ENCODE measurements at places on chromosomes 13 and 19.

DNA sequence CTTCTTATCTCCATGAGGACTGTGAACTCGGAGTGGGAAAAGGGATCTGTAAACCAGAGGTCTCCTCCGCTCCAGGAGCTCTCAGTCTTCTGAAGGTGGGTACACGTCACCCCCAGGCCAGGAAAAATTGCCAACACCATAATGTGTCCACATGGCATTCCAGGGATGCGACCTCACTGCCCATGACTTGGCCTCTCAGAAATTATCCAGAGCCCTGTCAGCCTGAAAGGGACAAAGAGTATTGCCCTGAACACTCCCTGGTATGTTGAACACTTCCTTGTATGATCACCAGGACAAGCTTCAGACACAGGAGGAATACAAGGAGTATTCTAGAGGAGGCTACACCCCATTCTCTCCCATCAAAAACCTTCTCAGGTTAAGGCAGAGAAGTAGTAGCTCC is 81.0 kb upstream of the SLC7A1 start:
- no peak for DNase-seq

DNA sequence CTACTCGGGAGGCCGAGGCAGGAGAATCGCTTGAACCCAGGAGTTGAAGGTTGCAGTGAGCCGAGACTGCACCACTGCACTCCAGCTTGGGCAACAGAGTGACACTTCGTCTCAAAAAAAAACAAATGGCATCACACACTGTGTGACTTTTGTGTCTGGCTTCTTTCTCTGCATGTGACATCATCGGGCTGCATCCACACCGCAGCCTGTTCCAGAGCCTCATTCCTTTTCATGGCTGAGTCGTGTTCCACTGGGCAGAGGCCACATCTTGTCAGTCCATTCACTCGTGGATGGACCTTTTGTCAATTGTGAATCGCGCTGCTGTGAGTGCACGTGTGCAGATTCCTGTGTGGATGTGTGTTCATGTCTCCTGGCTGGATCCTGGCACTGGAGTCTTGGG is 8.3 kb downstream of the THOP1 start:
- DNase-seq = no peak

GRCh38 chr13:96223231-96223630 is 133.3 kb downstream of the HS6ST3 start:
- DNase-seq = no peak

- DNase-seq = no peak
Observed at GRCh38 chr19:15296353-15296752, 36.0 kb downstream of the BRD4 start.

DNA sequence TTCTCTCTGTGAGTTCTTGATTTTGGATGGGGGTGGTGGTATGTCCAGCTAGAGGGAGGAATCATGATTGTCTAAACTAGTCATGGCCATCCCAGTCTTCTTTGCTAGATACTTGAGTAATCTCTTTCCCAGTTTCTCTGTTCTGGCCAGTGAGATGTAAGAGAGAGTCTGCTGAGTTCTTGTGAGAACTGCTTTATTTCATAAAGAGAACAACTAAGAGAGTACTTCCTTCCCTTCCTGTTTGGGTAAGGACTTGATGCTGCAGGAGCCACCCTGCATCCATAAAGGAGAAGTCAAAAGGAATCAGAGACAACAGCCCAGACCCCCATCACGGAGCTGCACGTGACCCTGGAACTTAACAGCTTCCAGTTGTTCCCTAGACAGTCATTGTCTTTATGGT is 3.0 kb upstream of the RASL11A start:
- no peak for DNase-seq

- DNase-seq = no peak
Observed at GRCh38 chr19:28988066-28988465, 224.9 kb downstream of the UQCRFS1 start.

DNA sequence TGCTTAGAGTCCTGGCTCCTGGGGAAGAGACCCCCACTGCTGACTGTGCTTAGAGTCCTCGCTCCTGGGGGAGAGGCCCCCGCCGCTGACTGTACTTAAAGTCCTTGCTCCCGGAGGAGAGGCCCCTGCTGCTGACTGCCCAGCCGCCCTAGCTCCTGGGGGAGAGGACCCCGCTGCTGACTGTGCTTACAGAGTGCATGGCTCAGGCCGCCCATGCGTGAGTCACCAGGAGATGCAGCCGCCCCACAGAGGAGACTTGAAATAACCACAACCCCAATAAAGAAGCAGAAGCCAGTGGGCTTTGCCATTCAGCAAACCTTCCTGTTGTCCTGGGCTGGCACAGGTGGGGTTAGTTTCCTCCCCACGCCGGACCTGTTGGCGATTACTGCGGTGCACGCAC is 79.2 kb upstream of the C13orf46 start:
- DNase-seq = no peak

DNA sequence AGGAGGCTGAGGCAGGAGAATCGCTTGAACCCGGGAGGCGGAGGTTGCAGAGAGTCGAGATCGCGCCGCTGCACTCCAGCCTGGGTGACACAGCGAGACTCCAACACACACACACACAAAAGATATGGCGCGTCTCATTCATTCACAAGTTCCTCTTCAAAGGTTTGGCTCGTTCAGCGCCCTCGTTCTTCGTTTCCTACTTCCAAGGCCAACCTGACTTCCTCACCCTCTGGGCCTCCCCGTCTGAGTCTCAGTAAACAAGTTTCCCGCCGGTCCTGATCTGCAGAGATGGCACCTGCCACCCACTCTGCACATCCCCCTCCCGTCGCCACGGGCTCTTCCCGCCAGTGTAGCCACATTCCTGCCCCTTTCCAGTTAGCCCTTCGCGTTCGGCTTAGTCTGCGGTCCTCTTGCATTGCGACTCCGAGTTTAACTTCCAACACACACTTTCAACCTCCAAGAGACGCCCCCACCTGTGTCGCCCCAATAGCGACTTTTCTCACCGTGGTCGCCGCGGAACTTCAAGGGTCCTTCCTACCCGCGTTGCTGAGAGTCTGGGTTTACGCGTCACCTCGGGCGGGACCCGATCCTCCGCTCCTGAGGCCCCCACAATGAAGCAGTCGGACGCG is 1.3 kb upstream of the BSG start:
- DNase-seq = peak; percentile 35

- DNase-seq = no peak
Observed at GRCh38 chr13:110099922-110100321, 207.0 kb downstream of the COL4A1 start.

- DNase-seq = no peak
Observed at GRCh38 chr13:66446413-66446812, 783.7 kb downstream of the PCDH9 start.

DNA sequence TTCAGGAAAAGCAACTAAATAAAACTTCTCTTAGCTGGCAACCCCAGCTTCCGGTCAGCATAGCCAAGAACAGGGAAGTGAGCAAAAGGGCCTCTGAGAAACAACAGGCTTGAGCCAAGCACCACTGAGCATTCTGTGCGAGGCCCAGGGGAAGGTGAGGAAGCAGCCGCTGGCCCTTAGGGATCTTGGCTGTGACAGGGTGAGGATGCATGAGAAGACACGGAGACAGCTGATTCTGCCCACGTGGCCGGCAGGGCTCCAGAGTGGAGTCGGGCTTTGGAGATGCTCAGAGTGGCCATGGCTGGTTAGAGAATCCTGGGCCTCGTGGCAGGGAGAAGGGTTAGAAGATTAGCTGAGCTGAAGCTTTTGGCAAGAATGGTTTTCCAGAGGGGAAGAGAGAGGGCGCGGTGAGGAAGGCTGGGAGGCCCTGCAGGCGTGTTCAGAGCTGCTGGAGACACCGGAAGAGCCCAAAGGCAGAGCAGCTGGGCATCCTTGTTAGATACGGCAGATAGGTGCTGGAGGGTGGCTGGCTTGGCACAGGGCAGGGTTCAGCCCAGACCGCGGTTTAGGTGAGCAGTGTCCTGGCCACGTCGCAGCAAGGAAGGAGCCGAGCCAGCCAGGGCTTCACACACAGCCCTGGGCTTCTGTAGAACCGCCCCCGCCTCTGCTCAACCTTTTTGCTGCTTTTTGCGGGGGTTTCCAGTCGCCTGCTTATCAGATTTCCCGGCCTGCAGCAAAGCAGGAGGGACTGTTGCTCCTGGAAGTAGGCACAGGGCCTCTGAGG is 17.3 kb downstream of the UPF1 start:
- no peak for DNase-seq

- DNase-seq = no peak
Observed at GRCh38 chr19:39251846-39252245, 3.2 kb upstream of the IFNL4 start.

DNA sequence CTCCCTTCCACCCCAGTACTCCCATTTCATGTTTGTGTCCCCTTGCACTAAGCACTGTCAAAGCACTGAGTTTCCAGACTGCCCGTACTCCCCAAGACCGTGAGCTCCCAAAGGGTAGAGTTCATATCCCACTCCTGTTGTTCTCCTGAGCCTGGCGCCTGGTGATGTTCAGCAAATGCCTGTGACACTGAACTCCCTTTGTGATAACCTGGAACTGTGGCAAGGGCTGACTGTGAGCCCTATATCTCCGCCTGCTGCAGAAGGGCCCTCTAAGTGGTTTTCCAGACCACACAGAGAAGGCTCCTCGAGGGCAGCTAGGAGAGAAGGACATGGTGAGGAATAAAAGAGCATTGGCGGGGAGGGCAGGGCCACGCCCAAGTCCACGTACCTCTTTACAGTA is 67.5 kb downstream of the ATP7B start:
- DNase-seq = no peak

DNA sequence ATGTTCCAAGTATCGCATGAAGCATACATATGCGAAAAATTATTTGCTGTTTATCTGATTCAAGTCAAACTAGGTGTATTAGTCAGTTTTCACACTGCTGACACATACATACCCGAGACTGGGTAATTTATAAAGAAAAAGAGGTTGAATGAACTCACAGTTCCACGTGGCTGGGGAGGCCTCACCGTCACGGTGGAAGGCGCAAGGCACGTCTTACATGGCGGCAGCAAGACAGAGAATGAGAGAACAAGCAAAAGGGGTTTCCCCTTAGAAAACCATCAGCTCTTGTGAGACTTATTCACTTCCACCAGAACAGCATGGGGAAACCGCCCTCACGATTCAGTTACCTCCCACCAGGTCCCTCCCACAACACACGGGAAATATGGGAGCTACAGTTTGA is 13.0 kb upstream of the PROZ start:
- no peak for DNase-seq

DNA sequence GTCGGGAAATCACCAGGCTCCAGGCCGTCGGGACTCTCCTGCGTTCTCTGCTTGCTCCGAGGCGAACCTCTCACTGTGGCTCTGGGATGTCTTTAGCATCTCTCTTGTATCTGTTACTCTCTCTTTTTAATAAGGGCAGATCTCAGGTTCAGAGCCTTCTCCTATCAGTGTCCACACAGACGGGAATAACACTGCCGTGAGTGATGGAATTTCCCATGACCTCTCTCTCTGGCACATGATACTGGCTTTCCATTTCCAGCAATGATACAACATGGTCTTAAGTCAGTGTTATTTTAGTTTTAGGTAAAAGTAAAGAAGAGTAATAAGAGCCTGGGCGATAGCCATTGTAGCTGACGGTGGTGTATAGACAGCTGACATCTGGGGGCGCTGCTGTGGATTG is 9.3 kb downstream of the ZNF444 start:
- no peak for DNase-seq

DNA sequence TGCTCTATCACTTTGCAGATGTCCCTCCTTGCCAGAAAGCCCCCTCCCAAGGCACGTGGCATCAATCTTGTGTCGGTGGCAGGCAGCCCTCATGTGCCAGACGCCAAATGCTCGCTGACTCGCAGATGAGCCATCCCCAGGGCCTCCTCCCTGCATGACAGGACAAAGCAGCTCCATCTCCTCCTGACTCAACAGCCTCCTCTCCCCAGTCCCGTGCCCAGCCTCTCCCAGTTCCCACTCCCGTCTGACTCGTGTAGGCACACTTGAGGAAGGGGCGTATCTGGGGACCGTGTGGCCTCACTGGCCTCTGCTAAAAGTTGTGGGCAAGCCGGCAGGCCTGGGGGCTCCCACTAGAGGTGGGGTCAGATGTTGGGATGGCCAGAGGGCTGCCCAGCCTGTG is 133.6 kb downstream of the STK24 start:
- DNase-seq = no peak

DNA sequence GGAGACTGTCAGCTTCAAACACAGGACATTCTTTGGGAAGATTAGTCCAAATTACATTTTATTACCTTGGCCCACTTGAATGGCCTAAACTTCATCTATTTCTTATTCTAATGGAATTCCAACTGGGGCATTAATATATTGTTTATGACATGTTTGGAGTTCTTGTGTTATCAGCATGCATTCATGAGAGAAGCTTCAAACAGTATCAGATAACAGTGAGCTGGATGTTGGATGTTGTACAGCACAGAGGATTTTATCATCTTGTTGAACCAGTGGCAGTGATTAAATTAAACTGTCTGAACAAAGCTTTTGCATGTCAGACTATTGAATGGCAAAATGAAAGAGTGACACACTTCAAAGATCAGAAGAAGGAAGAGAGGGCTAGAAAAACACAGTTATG is 50.0 kb downstream of the MZT1 start:
- no peak for DNase-seq

DNA sequence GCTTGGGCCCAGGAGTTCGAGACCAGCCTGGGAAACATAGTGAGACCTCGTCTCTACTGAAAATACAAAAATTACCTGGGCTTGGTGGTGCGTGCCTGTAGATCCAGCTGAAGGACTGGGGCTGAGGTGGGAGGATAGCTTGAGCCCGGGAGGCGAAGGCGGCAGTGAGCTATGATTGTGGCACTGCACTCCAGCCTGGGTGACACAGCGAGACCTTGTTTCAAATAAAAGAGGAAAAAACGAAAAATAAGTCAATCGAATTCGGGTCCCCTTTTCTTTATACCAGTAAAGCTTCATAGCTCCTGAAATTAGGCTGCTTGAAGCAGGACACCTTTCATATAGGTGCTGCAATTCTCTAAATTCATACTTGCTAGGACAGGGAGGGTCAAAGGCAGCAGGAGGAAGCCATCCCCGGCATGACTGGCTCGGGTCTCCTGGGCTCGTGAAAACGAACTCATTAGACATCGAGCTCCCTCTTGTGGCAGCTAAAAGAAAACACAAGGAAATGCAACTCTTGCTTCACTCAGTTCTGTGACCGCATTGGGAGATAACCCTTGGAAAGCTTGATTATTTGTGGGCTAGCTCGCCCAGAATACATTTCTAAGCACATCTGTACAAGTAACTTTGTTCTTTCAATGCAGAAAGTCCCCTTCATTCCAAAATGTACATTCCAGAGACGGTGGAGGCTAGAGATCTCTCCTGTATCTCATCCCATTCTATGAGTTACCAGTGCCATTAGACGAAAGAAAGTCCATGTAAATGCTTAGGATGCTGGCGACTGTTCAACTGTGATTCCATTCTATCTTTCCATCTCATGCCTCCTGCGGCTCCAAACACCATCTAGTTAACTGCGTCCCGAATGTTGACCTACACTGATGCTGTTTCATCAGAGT is 16.8 kb downstream of the FPR2 start:
- peak; percentile 5 for DNase-seq

DNA sequence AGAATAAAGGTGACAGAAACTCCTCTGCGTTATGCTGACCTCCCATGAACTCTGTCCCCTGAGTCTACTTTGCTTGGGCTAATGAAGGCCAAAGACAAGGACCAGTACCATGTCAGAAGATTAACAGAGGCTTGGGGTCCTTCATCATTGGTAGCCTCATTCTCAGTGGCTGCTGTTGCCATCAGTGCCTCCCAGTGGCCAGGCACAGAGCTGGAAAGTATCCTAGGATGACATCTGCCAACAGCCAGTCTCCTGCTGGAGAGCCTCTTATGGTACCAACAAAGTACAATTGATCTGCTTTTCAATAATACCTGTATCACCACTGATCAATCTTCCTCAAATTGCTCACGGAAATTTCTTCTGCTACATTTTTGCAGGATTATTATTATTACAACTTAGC is 281.6 kb downstream of the DNAJC15 start:
- no peak for DNase-seq

GRCh38 chr13:112793545-112794445 is 104.0 kb downstream of the ATP11A start:
- DNase-seq = no peak

All from CD4-positive, alpha-beta T cell (primary cell).